ENCODE measurements at places on chromosomes 13 and 19.
A peak's percentile ranks its signal among the peaks of the same experiment; 100 is the strongest.

- H3K27ac ChIP-seq = no peak overlapping the region
- H3K36me3 ChIP-seq = no peaks in the 10 kb centered on the region
- no peaks in the 10 kb centered on the region for H3K4me1 ChIP-seq
- H3K4me3 ChIP-seq = no peak overlapping the region
- H3K27me3 ChIP-seq = no peaks in the 10 kb centered on the region
- DNase-seq = no peak
These were observed 105.6 kb downstream of the SPRY2 start for GRCh38 chr13:80235166-80235966.

DNA sequence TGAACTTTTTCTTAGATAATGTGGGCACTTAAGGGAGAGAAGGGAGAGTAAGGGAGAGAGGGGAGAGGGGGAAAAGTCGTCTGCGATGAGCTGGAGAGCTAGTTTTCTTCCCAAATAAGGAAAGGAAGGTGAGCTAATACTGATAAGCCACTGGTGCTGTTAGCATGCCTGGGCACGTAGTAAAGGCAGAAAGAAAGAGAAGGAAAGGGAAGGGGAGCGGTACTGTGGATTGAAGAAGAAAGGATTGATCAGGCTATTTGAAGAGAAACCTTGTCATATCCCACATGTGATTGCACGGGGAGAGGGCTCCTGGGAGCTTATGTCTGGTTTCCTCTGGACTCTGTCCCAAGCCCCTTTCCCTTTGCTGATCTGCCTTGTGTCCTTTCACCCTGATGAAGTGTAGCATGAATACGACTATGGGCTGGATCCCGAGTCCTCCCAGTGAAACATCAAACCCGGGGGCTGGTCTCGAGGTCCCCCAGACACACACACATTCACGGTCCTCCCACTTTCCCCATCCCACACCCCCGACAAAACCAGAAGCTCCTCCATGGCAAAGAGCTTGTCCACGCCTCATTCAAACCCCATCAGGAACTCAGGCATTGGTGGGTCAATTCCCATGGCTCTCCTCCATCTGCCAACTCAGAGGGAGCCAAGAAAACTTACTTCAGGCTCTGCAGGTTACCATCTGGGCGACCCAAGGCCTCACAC lies 30.6 kb downstream of the NLRP13 start:
- no peaks in the 10 kb centered on the region for H3K27me3 ChIP-seq
- H3K36me3 ChIP-seq = no peaks in the 10 kb centered on the region
- no peaks in the 10 kb centered on the region for H3K4me1 ChIP-seq
- H3K27ac ChIP-seq = no peak overlapping the region
- no peak overlapping the region for H3K4me3 ChIP-seq
- no peak for DNase-seq

GRCh38 chr19:8455018-8455417 lies 10.2 kb downstream of the HNRNPM start:
- peaks cover 28% of the 10 kb centered on the region for H3K4me1 ChIP-seq
- H3K27me3 ChIP-seq = no peaks in the 10 kb centered on the region
- no peak overlapping the region for H3K4me3 ChIP-seq
- DNase-seq = no peak
- no peak overlapping the region for H3K27ac ChIP-seq

- H3K27ac ChIP-seq = no peak overlapping the region
- no peak for DNase-seq
These were observed 142.2 kb downstream of the IRS2 start for GRCh38 chr13:109644069-109644750.

- no peaks in the 10 kb centered on the region for H3K4me1 ChIP-seq
- no peak for DNase-seq
- H3K27ac ChIP-seq = no peak overlapping the region
- H3K4me3 ChIP-seq = no peak overlapping the region
- no peaks in the 10 kb centered on the region for H3K36me3 ChIP-seq
These were observed 75.9 kb upstream of the SCEL start for GRCh38 chr13:77459592-77459991.

- no peaks in the 10 kb centered on the region for H3K27me3 ChIP-seq
- H3K4me1 ChIP-seq = no peaks in the 10 kb centered on the region
- DNase-seq = no peak
- H3K36me3 ChIP-seq = no peaks in the 10 kb centered on the region
- no peak overlapping the region for H3K4me3 ChIP-seq
These were observed 34.4 kb upstream of the ZNF835 start for GRCh38 chr19:56705939-56706338.

DNA sequence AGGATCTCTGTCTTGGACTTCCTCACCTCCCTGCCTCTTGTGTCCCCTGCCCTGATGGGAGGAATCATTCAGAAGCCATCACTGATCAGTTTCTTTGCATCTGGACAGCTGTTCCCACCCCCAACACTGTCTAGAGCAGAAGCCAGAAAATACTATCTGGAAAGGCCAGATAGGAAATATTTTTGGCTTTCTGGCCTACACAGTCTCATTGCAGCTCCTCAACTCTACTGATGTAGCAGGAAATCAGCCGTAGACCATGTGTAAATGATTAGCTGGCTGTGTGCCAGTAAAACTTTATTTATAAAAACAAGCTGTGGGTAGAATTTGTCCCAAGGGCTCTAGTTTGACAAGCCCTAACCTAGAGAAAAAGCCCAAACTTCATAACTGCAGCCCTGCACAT lies 5.6 kb downstream of the SIGLEC7 start:
- no peaks in the 10 kb centered on the region for H3K36me3 ChIP-seq
- no peak overlapping the region for H3K27ac ChIP-seq
- no peak overlapping the region for H3K4me3 ChIP-seq
- no peak for DNase-seq

- no peak for DNase-seq
- H3K4me3 ChIP-seq = no peak overlapping the region
- H3K27ac ChIP-seq = no peak overlapping the region
These were observed 1937.3 kb downstream of the OLFM4 start for GRCh38 chr13:54965881-54966280.

DNA sequence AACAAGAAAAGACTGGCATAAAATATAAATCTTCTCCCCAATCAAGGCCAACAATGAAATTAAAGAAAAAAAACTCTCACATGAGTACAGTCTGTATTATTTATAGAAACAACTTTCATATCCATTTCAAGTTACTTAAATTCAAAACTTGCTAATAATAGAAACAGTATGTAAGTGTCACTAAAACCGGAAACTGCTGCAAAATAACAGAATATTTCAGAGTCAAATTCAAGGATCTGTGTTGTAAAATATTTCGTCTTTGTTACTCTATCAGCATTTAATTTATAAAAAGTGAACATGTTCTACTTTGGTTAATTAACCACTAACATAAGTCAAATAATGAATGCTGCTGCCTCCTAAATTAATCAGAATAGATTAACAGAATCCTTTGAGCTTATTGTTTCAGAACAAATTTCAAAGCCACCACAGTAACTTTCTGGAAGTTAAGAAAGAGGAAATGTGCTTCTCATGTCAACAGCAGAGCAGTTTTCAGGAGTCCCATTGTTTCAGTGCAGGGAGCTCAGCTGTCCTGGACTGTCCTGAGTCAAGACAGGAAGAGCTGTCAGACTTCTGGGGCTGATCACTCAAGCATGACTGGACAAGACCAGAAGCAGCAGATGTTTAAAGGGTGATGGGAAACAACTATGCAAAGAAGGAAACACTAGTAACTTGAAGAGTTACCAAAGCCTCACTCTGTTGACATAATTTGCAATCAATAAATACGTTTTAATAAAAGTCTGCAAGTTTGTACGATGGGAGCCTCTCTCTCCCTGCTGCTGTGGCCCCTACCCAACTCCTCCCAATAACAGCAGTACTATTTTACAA lies 76.9 kb downstream of the FOXO1 start:
- no peak overlapping the region for H3K27ac ChIP-seq
- no peaks in the 10 kb centered on the region for H3K4me1 ChIP-seq
- H3K4me3 ChIP-seq = no peak overlapping the region
- H3K27me3 ChIP-seq = no peaks in the 10 kb centered on the region

- DNase-seq = no peak
- H3K36me3 ChIP-seq = no peaks in the 10 kb centered on the region
- H3K27me3 ChIP-seq = no peaks in the 10 kb centered on the region
These were observed 39.4 kb downstream of the IER2 start for GRCh38 chr19:13189600-13189999.

- H3K4me3 ChIP-seq = no peak overlapping the region
- no peak overlapping the region for H3K27ac ChIP-seq
- DNase-seq = no peak
These were observed 343.8 kb downstream of the RBM26 start for GRCh38 chr13:79062291-79062690.

GRCh38 chr19:28284389-28284788 lies 928.6 kb downstream of the UQCRFS1 start:
- DNase-seq = no peak
- no peaks in the 10 kb centered on the region for H3K36me3 ChIP-seq
- no peak overlapping the region for H3K27ac ChIP-seq
- H3K4me1 ChIP-seq = no peaks in the 10 kb centered on the region
- H3K4me3 ChIP-seq = no peak overlapping the region

DNA sequence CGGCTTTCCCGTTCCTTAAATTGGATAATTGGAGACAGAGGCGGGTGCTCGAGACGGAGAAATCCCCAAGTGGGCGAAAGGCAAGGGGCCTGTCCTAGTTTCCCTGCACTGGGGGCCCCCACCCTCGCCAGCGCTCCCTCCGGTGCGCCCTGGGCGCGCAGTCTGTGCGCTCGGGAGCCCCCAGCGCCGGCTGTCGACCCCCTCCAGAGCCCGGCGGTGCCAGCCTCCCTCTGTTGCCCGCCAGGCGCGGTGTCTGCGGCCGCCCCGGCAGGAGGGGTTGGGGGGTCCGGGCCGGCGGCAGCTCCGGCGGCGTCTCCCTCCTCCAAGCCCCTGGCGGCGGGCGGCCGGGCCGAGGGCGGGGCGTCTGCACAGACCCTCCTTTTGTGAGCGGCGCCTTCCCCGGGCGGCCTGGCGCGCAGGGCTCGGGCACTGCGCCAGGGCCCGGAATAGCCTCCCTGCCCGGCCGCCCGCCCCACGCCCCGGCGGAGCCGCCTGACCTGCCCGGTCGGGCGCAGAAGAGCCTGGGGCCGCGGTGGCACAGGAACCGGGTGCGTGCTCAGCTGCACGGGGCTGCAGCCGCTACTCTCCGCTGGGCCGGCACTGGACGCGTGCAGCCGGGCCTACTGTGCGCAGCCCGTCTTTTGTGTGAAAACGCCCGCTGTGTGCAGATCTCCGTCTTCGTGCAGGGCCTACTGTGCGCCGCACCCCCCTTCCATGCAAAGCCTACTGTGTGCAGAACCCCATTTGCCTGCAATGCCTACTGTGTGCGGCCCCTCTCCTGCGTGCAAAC lies 13.2 kb downstream of the GADD45B start:
- no peaks in the 10 kb centered on the region for H3K27me3 ChIP-seq
- H3K4me3 ChIP-seq = peak overlapping the region; percentile 12
- H3K36me3 ChIP-seq = no peaks in the 10 kb centered on the region
- DNase-seq = no peak

DNA sequence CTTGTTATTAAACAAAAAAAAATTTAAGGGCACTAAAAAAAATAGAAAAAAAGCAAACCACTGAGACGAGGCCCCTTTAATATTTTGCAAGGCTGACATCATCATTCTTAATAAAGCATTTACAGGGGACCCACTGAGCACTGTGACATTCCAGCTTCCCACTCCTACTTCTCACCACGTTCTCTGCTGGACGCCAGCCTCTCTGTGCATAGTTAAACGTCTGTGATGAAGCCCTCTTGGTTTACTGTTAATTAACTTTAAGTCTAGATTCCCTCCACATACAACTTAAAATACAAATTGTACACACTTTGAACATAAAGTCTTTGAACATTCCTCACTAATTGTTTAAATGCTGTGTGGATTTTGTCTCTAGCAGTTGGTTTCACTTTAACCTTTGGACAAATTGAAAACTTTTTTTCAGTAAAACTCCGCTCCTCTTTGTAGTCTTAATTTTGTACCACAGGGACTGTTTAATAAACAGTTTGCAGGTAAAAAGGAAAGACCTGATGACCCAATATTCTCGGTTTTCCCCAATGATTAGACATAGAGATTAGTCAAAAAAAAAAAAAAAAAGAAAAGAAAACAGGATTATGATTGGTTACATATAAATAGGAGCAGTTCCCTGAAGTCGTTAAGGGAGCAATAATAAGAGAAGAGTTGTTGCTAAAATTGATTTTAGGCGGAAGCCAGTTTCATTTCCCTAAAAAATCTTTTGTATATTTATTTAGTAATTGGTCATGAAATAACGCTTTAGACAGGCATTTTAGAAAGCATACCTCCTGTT lies 219.8 kb downstream of the MZT1 start:
- H3K4me1 ChIP-seq = no peaks in the 10 kb centered on the region
- no peaks in the 10 kb centered on the region for H3K27me3 ChIP-seq
- DNase-seq = no peak
- H3K36me3 ChIP-seq = no peaks in the 10 kb centered on the region

- H3K4me3 ChIP-seq = no peak overlapping the region
- H3K27ac ChIP-seq = no peak overlapping the region
- peak; percentile 46 for DNase-seq
- peaks cover 7% of the 10 kb centered on the region for H3K4me1 ChIP-seq
- H3K27me3 ChIP-seq = no peaks in the 10 kb centered on the region
These were observed 109.2 kb downstream of the ESD start for GRCh38 chr13:46687810-46688209.

GRCh38 chr13:110706570-110707372 lies 855 bp upstream of the CARS2 start:
- peak overlapping the region; percentile 87 for H3K4me3 ChIP-seq
- H3K27me3 ChIP-seq = no peaks in the 10 kb centered on the region
- peaks cover 4% of the 10 kb centered on the region for H3K36me3 ChIP-seq
- H3K4me1 ChIP-seq = peaks cover 17% of the 10 kb centered on the region
- no peak for DNase-seq
- H3K27ac ChIP-seq = peak overlapping the region; percentile 56

- no peak overlapping the region for H3K27ac ChIP-seq
- H3K27me3 ChIP-seq = no peaks in the 10 kb centered on the region
- H3K4me3 ChIP-seq = no peak overlapping the region
- H3K36me3 ChIP-seq = peaks cover 7% of the 10 kb centered on the region
These were observed 1.4 kb upstream of the CD37 start for GRCh38 chr19:49333811-49334288.

- H3K36me3 ChIP-seq = peaks cover 7% of the 10 kb centered on the region
- H3K4me3 ChIP-seq = peak overlapping the region; percentile 87
- peak overlapping the region; percentile 75 for H3K27ac ChIP-seq
- H3K4me1 ChIP-seq = peaks cover 14% of the 10 kb centered on the region
These were observed 1.4 kb downstream of the RNF126 start for GRCh38 chr19:661427-662196.

DNA sequence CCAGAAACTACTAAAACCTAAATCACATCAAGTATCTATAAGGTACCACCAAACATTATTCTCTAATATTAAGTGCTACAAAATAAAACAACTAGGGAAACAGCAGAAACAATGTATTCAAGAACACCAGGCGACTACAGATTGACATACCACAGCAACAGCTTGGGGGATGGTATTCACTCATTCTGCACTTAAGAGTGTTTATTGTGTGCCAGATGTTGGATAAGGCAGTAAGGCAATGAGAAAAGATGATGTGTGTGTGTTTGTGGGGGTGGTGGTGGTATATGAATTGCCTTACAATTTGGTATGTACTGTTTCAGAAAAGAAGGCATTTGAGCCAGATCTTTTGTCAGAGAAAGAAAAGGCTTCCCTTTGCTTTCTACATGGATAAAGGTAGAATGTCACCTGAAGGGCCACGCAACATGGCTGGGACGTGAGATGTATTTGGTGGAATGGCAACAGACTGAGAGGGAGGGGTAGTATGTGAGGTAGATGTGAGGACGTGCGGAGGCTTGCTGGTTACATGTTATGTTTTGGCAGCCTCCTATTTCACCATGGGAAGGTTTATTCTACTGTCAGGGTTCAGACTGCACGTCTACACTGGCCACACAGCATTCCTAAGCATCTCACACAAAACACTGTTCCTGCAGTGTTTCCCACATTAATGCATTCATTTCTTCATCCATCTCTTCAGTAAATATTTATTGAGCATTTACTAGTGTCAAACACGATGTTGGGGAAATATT lies 300.7 kb downstream of the KLF12 start:
- no peak overlapping the region for H3K27ac ChIP-seq
- no peaks in the 10 kb centered on the region for H3K36me3 ChIP-seq
- DNase-seq = peak; percentile 65
- H3K4me3 ChIP-seq = no peak overlapping the region
- H3K27me3 ChIP-seq = no peaks in the 10 kb centered on the region
- H3K4me1 ChIP-seq = peaks cover 6% of the 10 kb centered on the region
